ENCODE measurements at places on chromosomes 11 and 22.

GRCh38 chr11:13114566-13115379 lies 105.7 kb downstream of the RASSF10 start:
- DNase-seq: peak; percentile 17

DNA sequence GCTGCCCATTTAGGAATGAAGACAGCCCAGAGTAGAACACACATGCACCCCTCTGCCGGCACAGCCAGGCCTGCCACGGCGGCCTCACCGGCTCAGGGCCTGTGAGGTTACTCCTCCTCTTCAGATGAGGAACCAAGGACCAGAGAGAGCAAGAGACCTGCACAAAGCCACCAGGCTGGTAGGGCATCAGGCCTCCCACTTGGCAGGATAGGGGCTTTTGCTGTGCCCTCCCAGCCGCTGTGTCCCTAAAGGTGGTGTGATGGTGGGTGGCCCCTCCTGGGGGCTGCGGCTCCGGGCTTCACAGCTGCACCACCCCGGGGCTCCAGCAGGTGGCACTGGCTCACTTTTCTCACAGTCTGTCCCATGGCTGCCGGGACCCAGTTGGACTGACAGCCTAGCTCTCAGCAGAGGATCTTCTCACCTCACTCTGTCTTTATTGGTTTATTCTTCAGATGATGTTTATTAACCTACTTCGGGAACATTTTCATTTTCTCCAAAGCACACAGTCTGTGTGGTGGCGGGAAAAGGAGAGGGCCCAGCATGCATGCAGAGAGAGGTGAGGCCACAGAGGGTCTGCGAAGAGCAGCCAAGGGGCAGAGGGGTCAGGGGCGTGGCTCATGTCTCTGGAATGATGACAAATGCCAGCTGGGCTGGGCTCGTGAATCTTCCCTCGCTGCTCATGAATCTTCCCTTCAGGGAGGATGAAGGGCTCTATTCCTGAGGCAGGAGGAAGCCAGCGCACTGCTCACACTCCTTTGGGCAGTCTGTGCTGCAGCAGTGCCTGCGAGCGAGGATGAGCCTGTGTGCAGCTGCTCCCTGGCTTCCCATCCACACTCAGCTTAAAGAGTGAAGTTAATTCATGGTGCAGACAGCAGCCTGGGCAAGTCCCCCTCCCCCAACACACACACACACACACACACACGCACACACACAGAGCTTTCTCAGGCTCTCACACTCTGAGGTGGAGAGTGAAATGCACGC lies 101.1 kb upstream of the PITPNB start:
- DNase-seq: peak; percentile 91

- DNase-seq: peak; percentile 56
Observed at GRCh38 chr11:125871391-125872137, 15.9 kb upstream of the HYLS1 start.

GRCh38 chr11:9943386-9944110 lies 279.7 kb downstream of the SWAP70 start:
- DNase-seq: peak; percentile 61

DNA sequence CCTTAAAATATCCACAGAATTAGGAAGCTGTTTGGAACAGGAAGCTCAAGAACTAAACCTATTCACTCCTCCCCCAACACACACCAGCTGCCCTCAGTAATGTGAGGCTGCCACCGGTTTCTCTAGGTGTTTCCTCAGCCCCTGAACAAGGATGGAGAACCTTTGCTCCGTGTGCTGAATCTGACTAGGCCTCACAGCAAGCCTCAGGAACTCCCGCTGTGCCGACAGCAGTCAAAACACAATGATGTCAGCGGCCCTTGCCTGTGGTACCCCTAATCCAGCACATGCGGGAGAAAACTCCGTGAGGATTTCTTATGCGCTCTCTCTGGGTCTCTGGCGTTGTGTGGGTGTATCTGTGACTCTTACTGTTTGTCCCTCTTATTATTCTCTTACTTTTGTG lies 153.3 kb downstream of the EFCAB6 start:
- no peak for DNase-seq

- DNase-seq: no peak
Observed at GRCh38 chr11:62644220-62644619, 2.2 kb downstream of the GANAB start.

- DNase-seq: no peak
Observed at GRCh38 chr11:2539371-2540222, 94.8 kb downstream of the KCNQ1 start.

- peak; percentile 63 for DNase-seq
Observed at GRCh38 chr11:15114501-15115475, at the start of gene INSC. Gene INSC, plus strand, starts transcription at chr11:15114923. Its CDS starts 34,252 bp downstream, at chr11:15149175.

GRCh38 chr11:120974965-120975364 lies 48.9 kb upstream of the TBCEL start:
- DNase-seq: no peak

DNA sequence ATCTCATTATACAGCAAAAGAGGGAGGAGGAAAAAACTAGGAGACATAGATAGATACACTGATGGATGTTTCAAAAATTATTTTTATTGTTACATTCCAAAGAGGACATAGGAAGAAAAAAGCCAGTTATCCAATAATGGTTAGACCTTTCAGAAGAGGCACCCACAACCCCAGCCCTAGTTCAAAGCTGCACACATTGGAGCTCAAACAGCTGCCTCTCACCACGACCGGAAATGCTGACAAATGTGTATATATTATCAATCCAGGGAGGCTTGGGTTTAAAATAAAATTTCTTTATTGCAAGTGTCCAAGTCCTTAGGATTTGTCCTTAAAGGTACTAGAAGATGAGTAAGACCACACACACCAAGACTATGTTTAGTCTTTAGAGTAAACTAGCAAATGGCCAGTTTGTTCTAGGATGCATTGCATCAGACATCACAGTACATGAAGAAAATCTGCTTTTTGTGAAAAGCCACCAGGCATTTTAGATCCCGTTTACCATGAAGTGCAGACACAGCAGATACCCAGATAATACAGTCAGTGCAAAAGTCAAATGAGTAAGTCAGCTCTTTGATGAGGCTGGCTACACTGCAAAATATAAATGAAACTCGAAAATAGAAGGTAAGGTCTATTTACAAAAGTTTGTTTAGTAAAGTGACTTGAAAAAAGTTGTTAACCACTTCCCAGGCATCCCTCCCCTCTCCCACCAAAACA lies 4.6 kb upstream of the ASCL3 start:
- DNase-seq: no peak

GRCh38 chr22:46209262-46209661 lies 40.8 kb downstream of the CDPF1 start:
- DNase-seq: no peak

DNA sequence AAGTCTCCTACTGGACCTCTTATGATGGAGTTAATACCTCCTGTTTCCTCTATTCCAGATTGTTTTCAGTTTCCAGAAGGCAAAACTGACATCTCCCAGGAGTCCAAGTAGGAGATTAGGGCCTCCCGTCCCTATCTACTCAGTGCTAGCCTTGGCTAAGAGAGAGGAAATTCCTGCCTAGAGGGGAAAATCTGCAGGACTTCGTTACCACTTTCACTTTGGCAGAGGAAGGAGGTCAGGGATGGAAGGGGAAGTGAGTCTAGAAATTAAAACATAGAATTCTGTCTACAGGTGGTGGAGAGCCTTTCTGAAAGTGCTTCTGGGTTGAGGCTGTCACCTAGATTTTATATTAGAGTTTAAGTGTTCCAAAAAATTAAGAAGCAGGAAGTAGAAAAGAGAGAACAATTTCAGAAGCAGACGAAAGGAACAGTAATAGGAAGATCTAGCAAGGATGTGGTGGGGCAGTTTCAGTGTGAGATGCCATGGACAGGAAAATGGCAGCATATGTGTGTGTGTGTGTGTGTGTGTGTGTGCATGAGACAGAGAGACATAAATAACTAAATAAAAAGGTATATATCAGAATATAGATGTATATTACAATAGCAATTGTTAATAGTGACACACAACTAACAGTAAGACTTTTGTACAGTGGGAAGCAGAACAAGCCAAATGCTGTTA lies 2.4 kb upstream of the TRIM68 start:
- peak; percentile 19 for DNase-seq

- no peak for DNase-seq
Observed at GRCh38 chr11:19910931-19911330, 198.3 kb downstream of the NAV2 start.

DNA sequence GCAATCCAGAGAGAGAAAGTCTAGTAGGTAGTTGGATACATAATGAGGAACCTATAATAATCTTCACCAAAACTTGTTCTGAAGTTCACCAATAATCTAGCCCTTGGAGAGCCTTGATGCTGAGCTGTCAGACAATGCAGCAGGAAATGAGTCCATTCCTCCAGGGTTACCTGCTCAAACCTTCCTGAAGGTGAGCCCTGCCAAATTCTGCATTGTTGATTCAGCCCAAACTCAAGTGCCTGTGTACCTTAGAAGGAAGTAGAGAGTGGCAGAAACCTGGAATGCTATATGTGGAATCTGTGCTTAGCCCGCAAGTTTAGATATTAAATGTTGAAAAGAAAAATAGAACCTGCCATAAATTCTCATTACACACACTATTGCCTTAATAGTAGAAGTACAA lies 77.4 kb upstream of the SPON1 start:
- DNase-seq: no peak

DNA sequence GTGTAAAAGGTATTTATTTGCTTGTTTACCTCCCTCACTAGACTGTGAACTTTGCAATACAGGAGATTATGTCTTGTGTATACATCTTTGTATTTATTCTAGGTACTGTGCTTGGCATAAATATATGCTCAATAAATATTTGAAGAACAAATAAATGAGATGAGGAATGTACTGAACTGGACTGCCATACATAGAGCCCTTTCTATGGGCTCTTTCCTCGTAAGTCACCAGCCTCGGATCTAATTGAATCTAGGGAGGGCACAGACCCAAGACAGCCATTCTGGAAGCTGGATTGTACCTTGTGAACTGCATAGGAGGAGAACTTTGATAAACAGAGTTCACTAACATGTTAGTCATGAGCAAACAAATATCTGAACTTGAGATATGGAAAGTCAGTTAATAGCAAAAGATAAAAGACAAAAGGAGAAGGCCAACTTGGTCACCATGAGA lies 503.9 kb downstream of the INSC start:
- no peak for DNase-seq

DNA sequence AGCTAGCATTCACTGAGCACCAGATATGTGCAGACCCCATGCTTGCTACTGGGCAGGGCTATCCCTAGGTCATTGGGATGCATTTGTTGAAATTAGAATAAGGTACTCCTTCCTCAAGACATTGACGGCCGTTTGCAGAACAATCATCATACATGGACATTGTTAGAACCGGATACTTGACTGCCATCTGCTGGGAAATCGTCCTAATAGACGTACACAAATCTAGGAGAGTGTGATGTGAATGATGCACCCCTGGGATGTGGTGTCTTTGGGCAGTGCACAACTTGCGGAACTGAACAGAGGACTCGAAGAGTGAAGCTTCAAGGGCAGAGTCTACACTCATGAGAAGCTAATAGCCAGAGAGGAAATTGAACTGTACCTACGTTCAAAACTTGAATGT lies 35.9 kb downstream of the MYO18B start:
- peak; percentile 71 for DNase-seq

- no peak for DNase-seq
Observed at GRCh38 chr11:32417806-32418205, 17.5 kb downstream of the WT1 start.

- peak; percentile 63 for DNase-seq
Observed at GRCh38 chr11:95092549-95093324, 3.1 kb downstream of the ENDOD1 start.

DNA sequence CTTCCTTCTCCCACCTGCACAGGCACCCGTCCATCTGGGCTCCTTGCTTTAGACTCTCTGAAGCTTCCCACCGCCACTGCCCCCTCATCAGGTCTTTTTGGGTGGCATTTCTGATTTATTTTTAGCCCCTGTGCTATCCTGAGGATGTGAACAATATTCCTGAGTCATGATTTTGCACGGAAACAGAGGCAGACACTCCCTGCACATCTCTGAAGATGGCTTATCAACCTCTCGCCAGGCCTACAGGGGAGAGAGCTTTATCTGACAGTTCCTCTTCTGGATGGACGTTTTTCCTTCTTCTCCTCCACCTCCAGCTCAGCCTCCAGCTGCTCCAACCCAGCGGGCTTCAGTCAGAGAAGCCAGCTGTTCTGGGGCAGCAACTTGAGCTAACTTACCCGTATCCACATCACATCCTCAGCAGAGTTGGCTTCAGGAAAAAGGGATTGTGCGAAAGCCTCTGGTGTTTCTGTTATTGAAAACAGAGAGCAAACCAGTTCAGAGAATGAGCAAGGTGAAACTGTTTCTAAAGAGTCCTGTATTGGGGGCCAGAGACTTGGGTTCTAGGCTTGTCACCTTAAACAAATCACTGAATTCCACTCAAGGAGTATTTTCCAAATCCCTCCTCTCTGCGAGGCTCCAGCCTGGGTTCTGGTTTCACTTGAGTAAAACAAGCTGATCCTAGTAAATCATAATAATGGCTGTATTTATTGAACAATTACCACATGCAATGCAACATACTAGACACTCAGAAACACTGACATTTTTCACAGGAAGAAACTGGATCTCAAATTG lies 33.1 kb upstream of the ETS1 start:
- DNase-seq: peak; percentile 29

GRCh38 chr11:130672911-130673310 lies 224.5 kb downstream of the ADAMTS15 start:
- no peak for DNase-seq

GRCh38 chr11:37264060-37264459 lies 666.0 kb upstream of the RAG2 start:
- no peak for DNase-seq

DNA sequence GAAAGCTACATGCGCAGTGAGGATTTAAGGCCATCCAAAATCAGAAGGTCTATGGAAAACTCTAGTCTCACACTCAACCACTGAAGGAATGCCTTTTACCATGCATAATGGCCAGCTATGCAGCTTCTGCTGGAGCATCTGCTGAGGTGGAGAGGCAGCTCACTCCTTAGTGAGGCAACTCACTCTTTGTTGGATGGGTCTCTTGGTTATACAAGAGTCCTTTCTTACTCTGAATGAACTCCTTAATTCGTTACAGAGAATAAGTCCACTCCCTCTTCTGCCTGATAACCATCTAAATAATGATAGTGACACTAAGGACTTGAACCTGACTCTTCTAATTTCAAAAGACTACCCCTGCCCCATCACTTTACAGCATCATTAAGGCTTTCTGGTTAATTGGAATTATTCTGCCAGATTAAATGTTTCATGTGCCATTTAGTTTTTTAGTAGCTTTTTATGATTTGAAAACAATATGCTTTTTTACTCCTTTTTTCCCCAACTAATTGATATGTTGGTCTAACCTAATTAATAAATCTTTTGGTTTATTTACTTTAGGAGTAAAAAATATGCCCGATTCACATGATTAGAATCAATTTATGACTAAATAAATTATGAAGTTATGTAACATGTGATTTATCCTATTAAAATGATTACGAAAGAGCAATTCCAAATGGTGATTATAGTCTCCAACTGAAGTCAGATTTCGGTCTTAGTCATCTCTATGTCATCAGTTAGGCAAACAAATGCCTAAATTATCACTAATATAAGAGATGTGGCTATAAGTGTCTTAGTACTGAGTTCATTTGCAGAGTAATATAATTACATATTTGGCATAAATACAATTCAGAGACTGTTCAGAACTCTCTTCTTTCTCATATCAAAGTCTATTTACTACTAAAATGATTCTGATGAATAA lies 286.7 kb upstream of the CCDC90B start:
- DNase-seq: peak; percentile 33
